ENCODE measurements at places on chromosomes 1 and 21. TPM values are rescaled to one million over a fixed set of nuclear protein-coding genes. Genes with fewer than 3 reads are reported as not detected.

SIK1 gene
- total RNA-seq: 12.5 TPM

RFX5 gene
- total RNA-seq: 73.1 TPM

MCOLN2 gene
- total RNA-seq: 92.3 TPM

- no peak overlapping the region for H3K27ac ChIP-seq
- H3K4me1 ChIP-seq: peaks cover 6% of the 10 kb centered on the region
- no peaks in the 10 kb centered on the region for H3K36me3 ChIP-seq
- no peak overlapping the region for H3K4me3 ChIP-seq
- H3K27me3 ChIP-seq: peaks cover 56% of the 10 kb centered on the region
- peak; percentile 74 for DNase-seq
These were observed 13.7 kb downstream of the RHEX start for GRCh38 chr1:206066479-206067171.

GRCh38 chr1:3898994-3899753 is 898 bp downstream of the C1orf174 start:
- H3K36me3 ChIP-seq: peaks cover 28% of the 10 kb centered on the region
- peak overlapping the region; percentile 97 for H3K4me3 ChIP-seq
- no peak for DNase-seq
- H3K27me3 ChIP-seq: no peaks in the 10 kb centered on the region

Data from activated CD4-positive, alpha-beta T cell treated with anti-CD3 and anti-CD28 coated beads, Interleukin-2, amount 10 ng/mL, durations not matched to agents 24 days and 14 days (primary cell).